Naive thymus-derived CD8-positive, alpha-beta T cell (primary cell): ENCODE measurements at places on chromosomes 13 and 19.

DNA sequence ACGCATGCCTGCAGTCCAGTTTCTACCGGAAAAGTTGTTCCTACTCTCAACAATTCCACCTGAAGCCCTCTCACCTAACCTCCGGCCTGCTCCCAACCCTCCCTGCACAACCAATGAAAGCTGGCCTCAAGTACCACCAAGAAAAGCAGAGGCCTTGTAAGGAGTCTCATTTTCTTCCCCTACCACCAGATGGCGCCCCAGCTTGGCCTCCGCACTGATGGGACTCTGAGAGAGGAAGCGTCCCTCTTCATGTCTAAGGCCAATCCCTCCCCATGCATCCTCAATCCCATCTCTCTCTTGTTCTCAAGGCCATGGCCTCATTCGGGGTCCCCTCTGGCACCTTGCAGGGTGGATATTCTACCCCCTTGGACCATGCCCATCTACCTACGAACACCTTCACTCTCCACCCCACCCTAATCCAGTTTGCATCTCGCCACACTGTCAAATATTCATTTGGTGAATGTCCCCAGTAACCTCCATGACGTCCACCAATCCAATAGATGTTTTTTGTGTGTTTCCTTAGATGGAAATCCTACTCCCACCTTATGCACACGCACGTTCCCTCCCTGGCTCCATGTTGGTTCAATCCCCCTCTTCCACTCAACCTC, 412.8 kb downstream of the ZNF536 start:
- DNase-seq: peak; percentile 23

DNA sequence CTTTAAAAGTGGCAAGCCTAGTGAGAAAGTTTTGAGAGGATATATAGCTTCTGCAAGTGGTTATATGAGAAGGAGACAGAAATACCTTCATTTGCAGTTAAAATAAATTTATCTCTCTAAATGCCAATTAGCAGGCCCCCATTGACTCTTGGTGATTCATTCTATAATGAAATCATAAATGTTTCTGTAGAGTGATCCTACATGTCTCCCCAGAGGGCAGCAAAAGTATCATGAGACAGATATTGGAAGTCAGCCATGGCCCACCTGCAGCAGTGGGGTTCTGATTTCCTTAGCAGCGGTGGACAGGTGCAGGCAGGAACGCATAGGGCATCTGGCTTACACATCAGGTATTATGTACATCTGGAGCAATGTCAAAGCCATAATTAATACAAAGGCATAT, 385.4 kb upstream of the SLC10A2 start:
- no peak for DNase-seq

GRCh38 chr13:102757006-102757405, 16.6 kb downstream of the TEX30 start:
- DNase-seq: no peak

DNA sequence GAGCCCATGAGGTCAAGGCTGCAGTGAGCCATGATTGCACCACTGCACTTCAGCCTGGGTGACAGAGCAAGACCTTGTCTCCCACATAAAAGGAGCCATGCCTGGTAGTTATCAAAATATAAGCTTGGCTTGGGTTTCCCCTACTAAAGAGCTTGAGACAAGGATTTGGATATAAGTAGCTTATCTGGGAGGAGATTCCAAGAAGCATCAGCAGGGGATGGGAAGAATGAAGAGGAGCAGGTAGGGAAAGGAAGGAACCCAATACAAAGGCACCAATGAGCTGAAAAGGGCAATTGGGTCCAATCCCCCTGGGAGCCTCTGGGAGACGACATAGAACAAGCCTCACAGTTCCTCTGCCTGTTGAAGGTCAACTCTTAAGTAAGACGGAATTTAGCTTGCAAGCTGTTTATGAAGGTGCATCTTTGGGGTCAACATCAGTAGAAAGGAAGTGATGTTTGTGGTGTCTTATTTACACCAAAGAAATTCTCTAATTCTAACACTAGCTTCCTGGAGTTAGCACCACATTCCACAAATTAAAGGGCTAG, 7.4 kb upstream of the CLEC4G start:
- DNase-seq: no peak

DNA sequence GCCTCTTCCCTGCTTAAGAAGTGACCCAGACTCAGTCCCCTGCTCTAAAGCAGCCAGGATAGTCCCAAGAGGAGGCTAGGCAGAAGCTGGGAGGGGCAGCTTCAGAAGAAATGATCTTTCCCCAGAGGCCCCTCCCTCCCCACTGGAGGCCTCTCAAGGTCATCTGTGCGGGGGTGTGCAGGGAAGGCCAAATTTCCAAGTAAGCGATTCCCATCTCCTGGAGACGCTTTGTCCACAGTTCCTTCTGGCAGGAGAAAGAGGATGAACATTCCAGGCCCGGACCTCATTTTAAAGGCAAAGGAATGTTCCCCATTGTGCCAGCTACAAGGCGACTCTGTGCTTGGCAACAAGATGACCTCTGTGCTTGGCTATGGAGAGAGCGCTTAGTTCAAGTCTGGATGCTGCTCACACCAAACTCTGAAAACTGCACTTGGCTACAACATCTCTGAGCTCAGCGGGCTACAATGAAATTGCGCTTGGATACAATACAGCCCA, 23.5 kb downstream of the COL5A3 start:
- DNase-seq: no peak

DNA sequence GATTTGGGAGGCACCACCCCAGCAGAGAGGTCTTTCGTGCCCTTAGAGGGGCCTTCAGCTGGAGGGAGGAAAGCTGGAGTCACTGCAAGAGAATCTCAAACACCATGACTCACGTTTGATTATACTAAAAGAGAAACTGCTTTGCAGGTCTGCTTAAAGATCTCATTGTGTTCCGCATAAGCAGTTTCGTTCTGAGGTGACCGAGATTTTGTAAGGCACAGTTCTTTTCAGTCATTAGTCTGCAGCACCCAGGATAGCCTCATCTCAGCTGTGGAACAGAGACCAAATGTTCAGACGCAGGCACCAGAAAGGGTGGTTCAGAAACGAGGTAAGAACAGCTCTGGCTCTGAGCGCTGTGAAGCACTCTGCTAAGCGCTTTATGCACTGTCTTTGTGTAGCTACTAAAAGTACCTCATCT, 71.2 kb upstream of the GTF3A start:
- DNase-seq: no peak

DNA sequence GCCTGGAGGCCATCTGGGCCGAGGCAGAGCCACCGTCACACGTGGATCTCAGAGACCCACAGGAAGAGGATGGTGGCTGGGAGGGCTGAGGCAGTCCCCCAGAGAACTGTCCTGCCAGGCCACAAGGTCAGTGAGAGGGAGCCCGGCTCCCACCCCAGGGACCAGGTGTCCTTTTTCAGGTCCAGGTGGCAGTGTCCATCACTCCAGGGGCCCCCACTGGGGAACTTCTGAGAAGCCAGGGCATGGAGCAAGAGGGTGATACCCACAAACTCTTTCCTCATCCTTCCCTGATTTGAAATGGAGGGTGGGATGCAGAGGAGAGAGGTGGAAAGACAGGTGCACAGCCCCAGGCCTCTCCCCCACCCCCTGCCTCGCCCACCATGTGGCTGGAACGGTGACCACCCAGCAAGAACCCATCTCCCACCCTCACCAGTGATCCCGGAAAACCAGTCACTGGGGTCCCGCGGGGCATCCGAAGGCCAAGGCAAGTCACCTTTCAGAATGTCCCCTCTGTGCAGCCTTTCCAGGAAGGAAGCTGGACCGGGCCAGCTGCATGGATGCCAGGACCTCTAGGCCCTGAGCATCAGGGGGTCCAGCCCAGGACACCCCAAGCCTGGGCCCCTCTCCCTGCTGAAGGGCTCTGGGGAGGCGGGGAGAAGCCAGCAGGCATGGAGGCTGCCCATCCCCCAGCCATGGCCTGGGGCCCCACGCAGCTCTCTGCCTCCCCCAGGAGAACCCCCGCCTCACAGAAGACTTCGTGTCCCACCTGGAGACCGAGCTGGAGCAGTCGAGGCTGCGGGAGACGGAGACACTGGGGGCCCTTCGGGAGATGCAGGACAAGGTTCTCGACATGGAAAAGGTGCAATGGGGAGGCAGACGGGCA, 14.1 kb downstream of the PRR36 start:
- DNase-seq: no peak

DNA sequence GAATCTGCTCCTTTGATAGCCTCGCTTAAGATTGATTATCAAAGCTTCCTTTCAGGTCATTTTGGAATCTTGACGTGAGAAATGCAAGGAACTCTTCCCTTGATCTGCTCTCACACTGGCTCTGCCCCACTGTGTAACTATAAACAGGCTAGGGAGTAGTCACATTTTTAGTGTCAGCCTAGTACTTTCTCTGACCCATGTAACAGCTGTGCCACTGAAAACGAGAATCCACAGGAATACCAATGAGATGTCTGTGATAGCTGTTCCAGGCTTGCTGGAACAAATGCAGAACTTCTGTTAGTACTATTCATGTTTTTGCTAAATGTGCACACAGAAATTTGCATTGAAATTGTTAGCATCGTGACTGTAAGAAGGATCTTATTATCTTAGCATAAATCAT, 221.3 kb downstream of the MYO16 start:
- DNase-seq: no peak

DNA sequence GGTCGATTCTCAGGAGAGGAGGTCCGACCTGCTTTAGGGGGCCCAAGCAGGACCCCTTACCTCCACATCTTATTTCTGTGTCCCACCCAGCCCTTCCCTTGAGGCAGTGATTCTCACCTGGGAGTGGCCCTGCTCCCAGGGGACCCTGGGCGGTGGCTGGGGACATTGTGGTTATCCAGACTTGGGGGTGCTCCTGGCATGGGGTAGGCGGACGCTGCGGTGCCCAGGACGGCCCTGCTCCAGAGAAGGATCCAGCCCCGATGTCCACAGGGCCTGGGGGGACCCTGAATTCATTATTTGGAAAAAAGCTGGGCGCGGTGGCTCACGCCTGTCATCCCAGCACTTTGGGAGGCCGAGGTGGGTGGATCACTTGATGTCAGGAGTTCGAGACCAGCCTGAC, 84.4 kb downstream of the GADD45B start:
- no peak for DNase-seq

DNA sequence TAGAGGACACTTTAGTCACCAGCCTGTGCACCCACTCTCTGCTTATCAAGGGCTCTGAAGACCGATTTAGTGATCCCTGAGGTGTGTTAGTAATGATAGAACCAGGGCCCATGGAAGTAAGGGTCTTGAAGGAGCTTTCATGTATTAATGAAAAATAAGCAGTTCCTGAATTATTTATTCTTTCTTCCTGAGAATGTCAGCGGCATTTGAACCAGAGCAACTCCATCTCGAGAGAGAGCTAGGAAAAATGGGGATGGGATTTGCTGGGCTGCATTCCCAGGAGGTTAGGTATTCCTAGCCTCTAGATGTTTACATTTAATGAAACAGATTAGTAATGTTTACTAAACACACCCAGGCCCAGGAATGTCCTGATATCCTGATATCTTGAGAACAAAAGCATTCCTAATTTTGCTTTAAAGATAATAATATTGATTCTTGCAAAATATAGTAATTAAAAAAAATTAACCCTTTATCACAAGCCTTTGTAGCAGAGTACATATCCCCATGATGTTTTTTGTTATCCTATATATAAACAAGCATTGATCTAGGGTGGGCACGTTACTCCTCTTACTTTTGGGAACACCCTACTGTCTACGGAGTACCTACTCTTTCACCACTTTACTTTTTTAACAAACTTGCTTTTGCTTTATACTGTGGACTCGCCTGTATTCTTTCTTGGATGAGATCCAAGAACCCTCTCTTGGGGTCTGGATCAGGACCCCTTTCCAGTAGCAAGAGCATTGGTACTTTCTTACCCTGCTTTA, 63.1 kb downstream of the COG3 start:
- no peak for DNase-seq

DNA sequence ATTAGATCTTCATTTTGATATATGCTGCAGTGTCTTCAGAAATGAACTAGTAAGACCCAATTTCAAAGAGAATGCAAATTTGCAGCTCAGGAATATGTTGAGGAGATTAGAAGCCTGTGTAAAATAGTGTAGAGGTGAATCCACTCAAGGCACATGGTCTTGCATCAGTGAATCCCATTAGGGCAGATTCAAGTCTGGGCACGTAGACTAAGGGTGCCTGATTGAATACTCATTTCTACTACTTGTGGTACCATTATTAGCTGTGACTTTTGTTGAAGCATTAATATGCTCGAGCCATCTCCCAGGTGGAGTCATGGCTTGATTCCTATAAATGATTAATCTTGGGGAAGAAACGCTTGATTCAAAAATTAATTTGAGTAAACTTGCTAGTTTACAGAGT, 129.4 kb downstream of the AKAP11 start:
- DNase-seq: no peak

- no peak for DNase-seq
These were observed 59.2 kb downstream of the STK24 start for GRCh38 chr13:98517576-98518310.

DNA sequence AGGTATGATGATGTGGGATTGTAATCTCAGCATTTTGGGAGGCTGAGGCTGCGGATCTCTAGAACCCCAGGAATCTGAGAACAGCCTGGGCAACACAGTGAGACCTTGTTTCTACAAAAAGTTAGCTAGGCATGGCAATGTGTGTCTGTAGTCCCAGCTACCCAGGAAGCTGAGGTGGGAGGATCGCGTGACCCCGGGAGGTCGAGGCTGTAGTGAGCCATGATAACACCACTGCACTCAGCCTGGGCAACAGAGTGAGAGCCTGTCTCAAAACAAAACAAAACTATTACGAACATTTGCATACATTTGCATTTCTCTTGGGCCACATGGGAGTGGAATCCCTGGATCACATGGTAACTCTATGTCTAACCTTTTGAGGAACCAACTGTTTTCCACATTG, 1.6 kb downstream of the C19orf44 start:
- no peak for DNase-seq

GRCh38 chr13:103803349-103803748, 737.1 kb upstream of the SLC10A2 start:
- DNase-seq: no peak

DNA sequence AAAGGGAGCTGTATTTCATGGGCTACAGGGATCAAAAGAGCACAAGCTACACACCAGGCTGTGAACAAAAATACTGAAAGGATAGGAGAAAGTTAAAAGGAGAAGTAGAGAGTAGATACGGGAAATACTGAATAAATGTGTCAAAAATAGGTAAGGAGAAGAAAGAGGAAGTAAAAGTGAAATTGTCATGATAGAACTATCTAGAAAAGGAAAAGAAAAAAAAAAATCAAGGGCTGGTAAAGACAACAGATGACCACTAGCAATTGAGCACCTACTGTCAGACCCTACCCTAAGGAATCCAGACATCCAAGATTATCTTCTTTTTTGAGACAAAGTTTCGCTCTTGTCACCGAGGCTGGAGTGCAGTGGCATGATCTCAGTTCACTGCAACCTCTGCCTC, 4.8 kb downstream of the RUBCNL start:
- no peak for DNase-seq

DNA sequence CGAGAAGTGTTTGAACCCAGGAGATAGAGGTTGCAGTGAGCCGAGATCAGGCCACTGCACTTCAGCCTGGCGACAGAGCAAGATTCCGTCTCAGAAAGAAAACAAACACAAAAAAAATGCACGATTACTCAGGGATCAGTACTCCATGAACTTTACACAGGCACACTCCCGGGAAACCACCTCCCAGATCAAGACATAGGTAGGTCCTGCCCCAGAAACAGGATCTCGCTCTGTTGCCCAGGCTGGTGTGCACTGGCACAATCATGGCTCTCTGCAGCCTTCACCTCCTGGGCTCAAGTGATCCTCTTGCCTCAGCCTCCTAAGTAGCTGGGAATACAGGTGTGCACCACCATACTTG, 11.2 kb downstream of the VASP start:
- no peak for DNase-seq

- DNase-seq: no peak
These were observed 4.2 kb downstream of the SSC5D start for GRCh38 chr19:55492362-55492944.
